ENCODE measurements at places on chromosomes 7 and 10.

GRCh38 chr10:52400562-52400961, 86.5 kb downstream of the DKK1 start:
- no peak for DNase-seq

DNA sequence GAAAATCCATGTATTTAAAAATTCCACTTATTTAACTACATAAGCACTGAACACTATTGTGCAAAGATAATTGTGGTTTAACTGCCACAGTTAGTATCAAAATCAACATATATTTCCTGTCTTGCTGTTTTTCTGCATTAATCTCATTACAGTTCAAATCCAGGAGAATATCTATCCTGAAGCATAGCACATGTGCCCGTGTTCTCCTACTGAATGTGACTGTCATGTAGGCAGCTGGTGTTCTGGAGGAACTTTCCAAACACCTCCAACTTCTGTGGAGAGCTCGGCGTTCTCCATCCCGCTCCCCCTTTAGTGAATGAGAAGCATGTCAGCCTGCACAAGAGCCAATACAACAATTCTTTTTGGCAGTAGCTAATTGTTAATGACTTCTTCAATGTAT, 76.4 kb upstream of the IKZF1 start:
- DNase-seq, result no peak

DNA sequence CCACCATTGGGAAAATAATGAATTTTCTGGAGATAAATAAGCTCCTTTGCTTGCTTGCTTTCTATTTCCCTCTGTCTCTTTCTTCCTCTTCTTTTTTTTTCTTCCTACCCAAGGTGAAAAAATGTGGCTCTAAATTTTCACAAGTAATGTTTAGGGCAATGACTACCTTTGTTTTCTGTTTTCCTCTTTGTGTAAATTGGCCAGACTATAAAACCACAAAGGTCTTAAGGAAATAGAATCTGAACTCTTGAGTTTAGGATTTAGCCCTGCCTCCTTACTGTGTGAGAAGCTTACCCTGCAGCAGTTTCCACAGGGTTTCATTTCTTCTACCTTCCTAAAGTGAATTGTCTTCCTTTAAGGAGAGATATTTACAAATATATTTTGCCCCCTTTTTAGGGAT, 330.4 kb downstream of the ARL4A start:
- DNase-seq, result no peak

DNA sequence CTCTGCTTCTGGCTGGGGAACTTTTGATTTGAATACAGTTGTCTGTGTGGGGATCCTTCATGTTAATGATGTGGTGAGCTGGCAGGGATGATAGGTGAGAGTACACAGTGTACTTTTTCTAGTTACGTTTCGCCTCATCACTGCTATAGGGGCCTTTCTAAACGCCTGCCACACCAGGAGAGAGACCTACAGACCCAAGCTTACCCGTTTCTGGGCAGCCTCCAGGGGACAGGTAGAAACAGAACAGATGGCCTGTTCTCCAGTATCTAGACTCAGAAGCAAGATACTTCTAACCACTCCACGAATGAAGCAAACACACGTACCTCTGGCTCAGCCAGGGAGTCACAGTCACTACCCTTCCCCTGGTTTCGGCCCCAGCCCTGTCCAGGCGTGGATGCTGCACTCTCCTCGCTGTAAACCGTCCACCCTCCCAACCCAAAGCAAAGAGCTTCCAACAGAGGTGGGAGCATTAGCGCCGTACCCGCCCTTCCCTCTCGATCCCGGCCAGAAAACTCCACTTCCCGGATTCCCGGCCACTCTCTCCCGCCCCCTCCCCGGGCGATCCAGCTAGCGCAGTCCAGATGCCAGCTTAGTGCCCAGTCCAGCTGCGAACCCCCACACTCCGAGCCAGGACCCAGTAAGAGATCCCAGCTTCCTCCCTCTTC, 1.2 kb downstream of the CCDC6 start:
- DNase-seq, result no peak

GRCh38 chr7:67916571-67917436, 920.2 kb downstream of the TYW1 start:
- no peak for DNase-seq

GRCh38 chr7:106767078-106767477, 98.0 kb upstream of the PIK3CG start:
- DNase-seq, result no peak

- DNase-seq, result no peak
These were observed 37.0 kb upstream of the ZMIZ1 start for GRCh38 chr10:79031723-79032122.

DNA sequence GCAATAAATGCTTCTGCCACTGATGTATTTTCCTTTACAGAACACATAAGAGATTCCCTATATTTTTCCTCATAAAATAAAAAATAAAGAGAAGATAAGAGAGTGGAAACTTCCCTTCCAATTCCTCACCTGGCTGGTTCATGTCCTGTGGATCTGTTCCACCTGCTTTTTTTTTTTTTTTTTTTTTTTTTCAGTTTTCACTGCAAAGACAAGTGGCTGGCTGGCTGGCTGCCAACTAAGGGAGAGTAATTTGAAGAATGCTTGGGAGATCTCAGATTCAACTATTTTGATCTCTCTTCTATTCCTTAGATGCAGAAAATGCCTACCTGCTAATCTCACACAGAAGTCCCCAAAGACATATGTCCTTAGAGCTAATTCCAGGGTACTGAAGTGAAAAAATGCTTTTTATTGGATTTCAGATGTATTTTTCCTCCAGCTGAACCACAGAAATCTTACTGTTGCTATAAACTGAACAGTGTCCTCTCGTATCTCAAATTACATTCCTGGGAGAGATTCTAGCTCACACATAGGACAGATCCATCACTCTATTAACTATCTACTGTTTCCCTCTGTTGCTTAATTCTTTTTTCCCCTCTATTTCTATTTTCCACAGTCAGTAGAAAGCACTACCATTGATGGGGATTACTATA, 120.8 kb downstream of the NRCAM start:
- no peak for DNase-seq

DNA sequence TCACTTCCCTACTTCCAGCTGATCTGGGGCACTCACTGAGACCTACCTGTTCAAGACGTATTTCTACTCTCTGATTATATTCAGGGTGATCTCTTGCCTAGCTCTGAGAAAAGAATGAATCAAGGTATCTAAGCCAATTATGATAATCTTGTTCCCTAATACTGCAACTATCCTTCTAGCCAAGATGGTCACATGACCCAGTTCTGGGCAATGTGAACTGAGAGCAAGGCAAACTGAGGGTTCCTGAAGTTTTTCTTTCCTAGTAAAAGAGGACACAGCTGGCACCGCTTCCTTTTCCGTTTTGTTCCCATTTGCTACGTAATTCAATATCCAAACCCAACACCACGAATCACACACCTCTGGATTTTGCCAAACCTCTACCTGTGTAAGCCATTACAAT, 5.9 kb upstream of the GPAM start:
- DNase-seq, result no peak

DNA sequence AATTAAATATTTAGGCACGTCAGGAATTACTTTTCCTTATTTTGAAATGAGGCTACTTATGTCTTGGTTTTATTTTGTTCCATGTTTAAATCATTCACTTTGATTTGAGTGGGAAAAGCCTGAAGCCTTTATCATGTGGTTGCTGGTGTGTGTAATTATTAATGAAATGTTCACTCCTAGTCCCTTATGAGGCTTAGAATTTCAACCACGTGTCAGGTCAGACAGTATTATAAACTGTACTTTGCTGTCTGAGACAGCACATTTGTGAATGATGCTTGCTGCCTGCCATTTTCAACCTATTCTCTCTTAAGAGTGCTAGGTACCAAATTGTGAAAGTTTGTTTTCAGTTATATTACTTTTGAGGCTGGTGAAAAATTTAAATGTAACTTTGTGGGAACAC, 58.9 kb downstream of the COL17A1 start:
- no peak for DNase-seq

GRCh38 chr10:112210666-112211065, 27.1 kb upstream of the GPAM start:
- no peak for DNase-seq

GRCh38 chr10:110533149-110533548, 34.3 kb upstream of the SMC3 start:
- DNase-seq, result no peak

DNA sequence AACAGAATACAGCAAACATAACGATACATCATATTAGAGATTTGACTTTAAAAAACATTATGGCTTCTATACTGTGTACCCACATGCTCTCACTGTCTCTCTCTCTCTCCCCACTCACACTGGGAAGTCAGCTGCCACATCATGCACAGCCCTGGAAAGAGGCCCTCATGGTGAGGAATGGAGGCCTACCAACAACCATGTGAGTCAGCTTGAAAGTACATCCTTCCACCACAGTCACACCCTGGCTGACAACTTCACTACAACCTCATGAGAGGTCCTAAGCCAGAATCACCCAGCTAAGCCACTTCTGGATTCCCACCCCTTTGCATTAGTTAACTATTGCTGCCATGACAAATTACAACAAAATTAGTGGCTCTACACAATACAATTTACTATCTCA, 23.3 kb upstream of the GPR22 start:
- DNase-seq, result no peak

- no peak for DNase-seq
These were observed 340.6 kb upstream of the NRP1 start for GRCh38 chr10:33674986-33675599.

- peak; percentile 59 for DNase-seq
These were observed 1.9 kb upstream of the ARL4A start for GRCh38 chr7:12685550-12685949.

DNA sequence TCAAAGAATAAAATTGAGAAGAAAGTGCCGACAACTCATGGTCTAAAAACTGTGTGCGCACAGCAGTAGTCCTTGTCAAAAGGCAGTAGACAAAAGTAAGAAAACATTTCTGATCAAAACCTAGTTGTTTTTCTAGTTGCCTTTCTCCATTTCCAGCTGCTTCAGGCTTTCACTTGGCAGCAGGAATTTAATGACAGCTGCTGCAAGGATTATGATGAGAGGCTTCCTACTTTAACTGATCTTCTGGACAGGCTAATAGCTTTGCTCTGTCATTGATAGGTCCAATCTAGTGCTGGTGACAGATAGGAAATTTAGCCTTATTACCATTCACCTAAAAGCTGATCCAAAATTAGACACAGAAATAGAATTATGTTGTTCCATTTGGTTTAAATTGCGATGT, 110.7 kb upstream of the SEMA3C start:
- no peak for DNase-seq

- no peak for DNase-seq
These were observed 508.5 kb downstream of the DNAJB6 start for GRCh38 chr7:157845203-157845835.

- peak; percentile 24 for DNase-seq
These were observed 1.7 kb downstream of the ESYT2 start for GRCh38 chr7:158827411-158828132.

DNA sequence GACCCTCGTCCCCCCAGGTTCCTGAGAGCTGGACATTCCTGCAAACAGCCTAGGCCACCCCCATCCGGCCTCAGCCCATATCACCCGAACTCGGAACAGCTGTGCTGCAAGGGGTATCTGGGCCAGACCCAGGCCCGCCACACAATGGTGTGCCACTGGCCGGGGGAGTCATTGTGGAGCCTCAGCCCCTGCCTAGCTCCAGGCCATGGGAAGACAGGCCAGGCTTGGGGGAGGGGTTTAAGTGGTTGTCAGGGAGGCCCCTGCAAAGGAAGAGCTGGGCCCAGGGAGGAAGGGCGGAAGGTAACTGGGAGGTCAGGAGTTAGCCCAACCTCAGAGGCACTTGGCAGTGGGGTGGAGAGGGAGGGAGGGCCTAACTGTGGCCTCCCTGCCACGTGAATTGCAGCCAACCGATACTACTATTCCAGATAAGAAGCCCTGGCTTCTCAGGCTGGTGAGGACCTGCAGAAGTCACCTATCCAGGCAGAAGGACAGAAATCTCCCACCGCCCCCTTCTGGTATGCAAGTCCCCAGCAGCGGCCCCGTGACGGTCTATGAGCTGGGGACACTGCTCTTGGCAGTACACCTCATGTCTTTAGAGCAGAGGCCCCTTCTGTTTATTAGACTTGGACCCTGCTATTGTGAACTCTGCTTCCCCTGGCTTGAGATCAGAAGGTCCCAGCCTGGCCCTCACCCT, 26.8 kb downstream of the VSIR start:
- DNase-seq, result peak; percentile 36

DNA sequence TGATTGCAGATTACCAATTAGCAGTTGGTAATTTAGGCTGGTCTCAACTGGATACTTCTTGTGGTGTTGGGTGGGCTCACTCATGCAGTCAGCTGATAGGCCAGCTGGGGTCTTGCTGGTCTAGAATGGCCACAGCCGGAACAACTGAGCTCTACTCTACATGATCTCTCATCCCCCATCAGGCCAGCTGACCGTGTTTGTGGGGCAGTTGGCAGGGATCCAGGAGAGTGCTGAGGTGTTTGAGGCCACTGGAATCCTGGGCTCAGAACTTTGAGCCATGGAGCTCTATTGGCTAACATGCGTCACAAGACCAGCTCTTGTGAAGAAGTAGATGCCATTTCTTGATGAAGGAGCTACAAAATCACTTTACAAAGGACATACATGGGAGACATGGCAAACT, 242.4 kb downstream of the GFRA1 start:
- no peak for DNase-seq

DNA sequence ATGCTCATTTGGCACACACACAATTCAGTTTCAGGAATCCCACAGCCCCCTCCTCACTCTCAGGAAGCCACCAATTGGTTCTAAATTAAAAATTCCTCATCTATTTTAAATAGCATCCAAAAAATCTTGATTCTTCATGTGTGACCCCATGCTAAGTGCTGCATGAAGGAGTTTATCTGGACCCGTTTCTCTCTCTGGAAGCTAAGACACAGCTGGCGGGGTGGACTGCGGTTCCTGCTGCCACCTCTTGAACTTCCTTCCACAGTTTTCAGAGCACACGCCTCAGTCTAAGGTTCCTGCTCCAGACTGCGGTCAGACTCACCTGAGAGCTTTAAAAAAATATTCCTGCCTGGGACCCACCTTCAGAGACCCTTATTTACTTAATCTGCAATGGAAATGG, 34.5 kb downstream of the LYZL1 start:
- DNase-seq, result no peak
